ENCODE measurements at places on chromosomes 3 and 15.

DNA sequence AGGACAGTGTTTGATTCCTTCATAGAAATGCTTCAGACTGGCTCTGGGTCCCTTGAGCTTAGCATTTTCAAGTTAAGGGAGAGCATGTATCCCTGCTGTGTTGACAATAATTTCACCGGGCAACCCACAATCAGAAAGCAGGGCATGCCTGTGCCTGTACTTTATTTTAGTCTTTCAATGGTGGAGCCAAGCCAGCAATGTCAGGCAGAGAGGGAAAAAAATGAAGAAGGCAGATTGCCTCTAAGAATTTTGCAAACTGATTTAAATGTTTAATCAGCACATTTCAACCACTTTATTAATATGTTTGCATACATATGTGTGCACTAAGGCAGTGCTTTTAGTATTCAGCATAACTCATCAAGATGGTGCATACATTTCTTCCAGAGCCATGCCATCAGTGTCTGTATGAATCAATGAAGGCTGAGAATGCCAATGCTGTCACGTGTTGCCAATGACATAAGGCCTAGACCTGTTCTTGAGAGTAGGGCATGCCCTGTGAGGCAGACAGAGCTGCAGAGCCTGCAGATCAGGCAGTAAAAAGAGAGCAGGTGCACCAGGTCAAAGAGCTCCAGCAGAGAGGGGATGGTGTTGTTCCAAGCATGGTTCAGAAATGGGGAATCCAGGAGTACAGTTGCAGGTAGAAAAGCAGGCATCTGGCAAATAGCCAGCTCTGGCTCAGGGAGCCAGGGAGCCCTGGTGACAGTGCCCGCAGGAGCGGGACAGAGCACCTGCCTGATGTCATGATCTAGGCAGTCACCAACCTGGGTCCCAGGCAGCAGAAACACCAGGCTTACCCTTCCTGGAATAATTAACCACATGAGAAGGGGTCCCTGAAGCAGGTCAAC, 508.5 kb downstream of the GABRG3 start:
- H3K36me3 ChIP-seq = no peaks in the 10 kb centered on the region
- no peak overlapping the region for H3K4me3 ChIP-seq
- no peak for DNase-seq
- H3K27me3 ChIP-seq = no peaks in the 10 kb centered on the region
- H3K27ac ChIP-seq = no peak overlapping the region

GRCh38 chr3:45778761-45779201, 17.6 kb downstream of the SLC6A20 start:
- no peak for DNase-seq
- no peak overlapping the region for H3K4me3 ChIP-seq
- no peaks in the 10 kb centered on the region for H3K4me1 ChIP-seq
- no peak overlapping the region for H3K27ac ChIP-seq
- peaks cover 31% of the 10 kb centered on the region for H3K27me3 ChIP-seq

DNA sequence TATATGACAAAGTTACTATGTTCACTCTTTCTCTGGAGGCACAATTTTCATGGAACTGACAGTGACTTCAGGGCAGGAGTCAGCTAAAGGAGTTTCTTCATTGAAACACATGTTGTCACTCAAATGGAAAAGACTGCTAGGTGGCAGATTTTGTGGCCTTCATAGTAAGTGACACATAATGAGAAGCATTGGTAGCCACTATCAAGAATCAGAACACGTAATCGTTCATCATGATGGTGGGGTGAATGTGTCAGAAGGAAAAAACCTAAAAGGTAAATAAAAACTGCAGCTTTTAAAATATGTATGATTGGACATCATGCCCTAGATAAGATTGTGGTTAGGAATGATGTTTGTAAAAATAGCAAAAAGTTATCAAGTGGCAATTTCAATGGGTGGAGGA, 1491.0 kb downstream of the SI start:
- H3K27me3 ChIP-seq = no peaks in the 10 kb centered on the region
- H3K4me3 ChIP-seq = no peak overlapping the region
- DNase-seq = no peak
- no peaks in the 10 kb centered on the region for H3K4me1 ChIP-seq
- no peaks in the 10 kb centered on the region for H3K36me3 ChIP-seq
- no peak overlapping the region for H3K27ac ChIP-seq

- no peak overlapping the region for H3K27ac ChIP-seq
- no peaks in the 10 kb centered on the region for H3K27me3 ChIP-seq
- H3K4me1 ChIP-seq = no peaks in the 10 kb centered on the region
- no peak overlapping the region for H3K4me3 ChIP-seq
Measured at GRCh38 chr3:178302966-178303930, 233.0 kb upstream of the KCNMB2 start.

DNA sequence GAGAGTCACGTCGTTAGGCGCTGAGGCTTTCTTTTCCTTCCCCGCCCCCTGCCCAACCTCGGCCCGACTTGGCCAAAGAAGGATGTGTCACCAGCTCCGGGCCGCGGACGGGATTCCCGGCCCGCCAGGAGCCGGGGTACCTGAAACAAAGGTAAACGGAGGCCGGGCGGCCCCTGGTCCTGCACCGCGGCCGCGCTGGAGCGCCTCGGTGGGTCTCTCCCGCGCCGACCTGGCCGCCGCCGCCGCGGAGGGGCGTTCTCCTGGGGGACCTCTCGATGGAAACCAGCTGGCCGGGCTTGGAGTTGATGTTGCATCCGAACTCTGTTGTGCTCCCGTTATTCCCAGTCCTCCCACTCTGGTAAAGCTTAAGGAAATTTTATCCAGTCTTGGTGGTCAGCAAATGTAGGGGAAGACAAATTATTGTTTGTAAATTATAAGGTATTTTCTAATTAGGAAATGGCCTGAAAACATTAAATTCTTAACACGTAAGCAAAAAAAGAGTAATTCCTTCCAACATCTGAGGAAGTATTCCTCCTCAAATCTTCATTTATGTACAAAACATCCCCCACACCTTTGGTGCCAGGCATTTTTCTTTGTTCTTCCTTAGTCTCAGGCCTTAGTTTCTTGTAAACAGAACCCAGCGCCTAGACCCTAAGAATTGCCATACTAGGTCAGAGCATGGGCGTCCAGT, 888 bp downstream of the PPP2R3A start:
- H3K27ac ChIP-seq = peak overlapping the region; percentile 80
- no peaks in the 10 kb centered on the region for H3K27me3 ChIP-seq
- no peaks in the 10 kb centered on the region for H3K36me3 ChIP-seq
- DNase-seq = peak; percentile 53
- peak overlapping the region; percentile 87 for H3K4me3 ChIP-seq
- H3K4me1 ChIP-seq = peaks cover 8% of the 10 kb centered on the region

DNA sequence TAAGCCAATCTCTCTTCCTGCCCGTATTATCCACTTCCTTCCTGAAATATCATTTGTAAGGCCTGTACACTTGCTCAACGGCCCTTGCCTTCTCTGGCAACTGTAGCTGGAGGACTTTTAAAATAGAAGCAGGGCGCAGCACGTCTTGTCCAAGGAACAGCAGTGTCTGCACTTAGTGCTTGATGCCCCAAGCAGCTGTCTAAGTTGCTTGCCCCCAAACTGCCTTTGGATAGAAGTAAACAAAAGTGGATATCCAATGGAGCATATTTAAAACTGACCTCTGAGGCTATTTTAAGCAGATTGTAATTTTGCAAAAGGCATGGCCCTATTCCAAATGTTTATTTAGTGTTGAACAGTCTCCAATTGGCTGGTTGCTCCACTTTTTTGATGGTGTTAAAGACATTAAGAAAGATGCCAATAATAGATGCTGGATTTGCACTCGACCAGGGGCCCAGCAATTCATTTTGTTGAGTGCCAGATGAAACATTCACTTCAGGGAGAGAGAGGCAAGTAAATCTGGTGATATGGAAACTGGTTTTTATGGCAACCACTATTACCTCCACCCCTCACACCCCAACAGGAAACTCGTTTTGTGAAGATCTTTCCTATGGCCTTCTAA, 526.8 kb upstream of the TBL1XR1 start:
- H3K27ac ChIP-seq = no peak overlapping the region
- H3K36me3 ChIP-seq = no peaks in the 10 kb centered on the region
- peak; percentile 86 for DNase-seq
- H3K27me3 ChIP-seq = no peaks in the 10 kb centered on the region
- H3K4me1 ChIP-seq = peaks cover 2% of the 10 kb centered on the region

GRCh38 chr3:156825795-156826143, 384 bp upstream of the LEKR1 start:
- H3K4me3 ChIP-seq = peak overlapping the region; percentile 88
- H3K36me3 ChIP-seq = no peaks in the 10 kb centered on the region
- H3K4me1 ChIP-seq = peaks cover 3% of the 10 kb centered on the region
- H3K27me3 ChIP-seq = no peaks in the 10 kb centered on the region

DNA sequence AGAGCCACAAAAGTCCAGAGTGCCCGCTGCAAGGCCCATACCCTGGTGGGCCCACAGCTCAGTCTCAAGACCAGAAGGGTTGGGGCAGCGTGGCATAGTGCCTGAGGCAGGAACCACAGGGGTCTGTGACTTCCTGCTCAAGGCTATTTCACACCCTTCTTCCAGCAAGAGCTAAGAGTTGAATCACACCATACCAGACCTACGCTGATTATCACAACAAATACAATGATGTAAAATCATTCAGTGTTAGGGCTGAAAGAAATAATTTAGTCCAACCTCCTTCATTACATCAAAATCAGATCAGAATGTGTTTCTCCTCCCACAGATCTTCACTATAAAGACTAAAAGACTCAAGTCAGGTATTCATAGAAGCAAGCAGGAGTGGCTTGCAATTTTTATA, 27.8 kb upstream of the ST8SIA2 start:
- no peaks in the 10 kb centered on the region for H3K4me1 ChIP-seq
- no peak overlapping the region for H3K27ac ChIP-seq
- H3K27me3 ChIP-seq = no peaks in the 10 kb centered on the region
- H3K36me3 ChIP-seq = no peaks in the 10 kb centered on the region
- DNase-seq = peak; percentile 26

- no peak for DNase-seq
- peaks cover 4% of the 10 kb centered on the region for H3K4me1 ChIP-seq
- H3K36me3 ChIP-seq = no peaks in the 10 kb centered on the region
Measured at GRCh38 chr15:45523166-45523460, 558 bp upstream of the SLC30A4 start.
